ENCODE measurements at places on chromosomes 6 and 20.
A peak's percentile ranks its signal among the peaks of the same experiment; 100 is the strongest.

GRCh38 chr20:1298166-1298565 lies 30.8 kb downstream of the SDCBP2 start:
- no peak for DNase-seq

- DNase-seq: no peak
Measured at GRCh38 chr6:11953641-11954040, 58.5 kb upstream of the HIVEP1 start.

DNA sequence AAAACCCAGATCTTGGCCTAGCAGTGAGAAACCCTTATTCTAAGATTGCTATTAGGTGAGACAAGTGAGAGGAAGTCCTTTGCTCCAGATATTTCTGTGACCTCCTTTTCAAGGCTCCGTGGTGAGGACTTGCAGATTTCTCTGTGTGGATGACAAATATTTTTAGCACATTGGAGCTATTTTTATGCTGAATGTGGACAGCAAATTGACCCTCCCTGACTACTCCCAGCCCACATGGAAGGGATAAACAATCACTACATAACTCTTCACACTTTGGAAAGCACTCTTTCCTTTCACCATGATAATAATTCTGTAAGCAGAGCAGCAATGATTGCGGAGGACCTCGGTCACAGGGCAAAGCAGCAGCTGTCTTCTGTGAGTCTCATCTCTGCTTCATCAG lies 88.0 kb upstream of the ADGRF1 start:
- no peak for DNase-seq

GRCh38 chr6:125524356-125524755 lies 222.6 kb upstream of the HDDC2 start:
- peak; percentile 43 for DNase-seq

DNA sequence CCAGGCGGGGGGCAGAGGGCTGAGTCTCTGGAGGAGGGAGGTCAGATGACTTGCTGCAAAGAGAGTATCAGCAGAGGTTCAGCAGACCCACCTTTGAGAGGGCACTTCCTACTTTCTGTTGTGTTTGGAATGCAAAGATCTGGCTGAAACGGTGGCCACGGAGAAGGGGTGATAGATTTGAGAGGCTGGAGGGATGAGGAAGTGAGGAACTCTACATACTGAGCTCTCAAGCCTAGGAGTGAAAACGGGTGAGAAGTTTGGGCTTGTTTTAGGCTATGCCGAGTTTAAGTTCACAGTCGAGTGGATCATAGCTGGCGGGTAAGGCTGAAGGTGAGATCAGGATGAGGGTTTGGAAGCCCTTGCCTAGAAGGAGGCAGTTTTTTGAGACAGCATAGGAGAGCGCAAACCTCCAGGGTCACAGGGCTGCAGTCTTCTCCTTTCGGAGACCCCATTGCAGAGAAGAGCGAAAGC lies 477 bp upstream of the ITPA start:
- DNase-seq: no peak

DNA sequence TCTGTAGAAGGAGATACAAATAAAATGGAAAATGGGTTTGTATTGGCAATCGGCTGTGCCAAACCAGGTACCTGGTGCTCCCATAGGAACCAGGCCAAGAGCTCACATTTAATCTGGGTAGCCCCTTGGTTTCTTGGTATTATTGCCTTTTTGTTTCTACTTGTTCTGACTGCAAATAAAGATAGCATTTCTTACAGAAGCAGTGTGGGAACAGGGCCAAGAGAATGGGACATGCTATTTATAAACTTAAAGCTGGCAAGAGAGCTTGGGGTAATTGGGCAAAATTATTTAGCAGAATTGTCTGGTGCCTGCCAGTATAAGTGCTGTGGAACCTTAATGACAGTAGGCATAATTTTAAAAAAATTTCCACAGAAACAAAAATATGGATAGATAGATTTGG lies 113.5 kb upstream of the GLP1R start:
- no peak for DNase-seq

DNA sequence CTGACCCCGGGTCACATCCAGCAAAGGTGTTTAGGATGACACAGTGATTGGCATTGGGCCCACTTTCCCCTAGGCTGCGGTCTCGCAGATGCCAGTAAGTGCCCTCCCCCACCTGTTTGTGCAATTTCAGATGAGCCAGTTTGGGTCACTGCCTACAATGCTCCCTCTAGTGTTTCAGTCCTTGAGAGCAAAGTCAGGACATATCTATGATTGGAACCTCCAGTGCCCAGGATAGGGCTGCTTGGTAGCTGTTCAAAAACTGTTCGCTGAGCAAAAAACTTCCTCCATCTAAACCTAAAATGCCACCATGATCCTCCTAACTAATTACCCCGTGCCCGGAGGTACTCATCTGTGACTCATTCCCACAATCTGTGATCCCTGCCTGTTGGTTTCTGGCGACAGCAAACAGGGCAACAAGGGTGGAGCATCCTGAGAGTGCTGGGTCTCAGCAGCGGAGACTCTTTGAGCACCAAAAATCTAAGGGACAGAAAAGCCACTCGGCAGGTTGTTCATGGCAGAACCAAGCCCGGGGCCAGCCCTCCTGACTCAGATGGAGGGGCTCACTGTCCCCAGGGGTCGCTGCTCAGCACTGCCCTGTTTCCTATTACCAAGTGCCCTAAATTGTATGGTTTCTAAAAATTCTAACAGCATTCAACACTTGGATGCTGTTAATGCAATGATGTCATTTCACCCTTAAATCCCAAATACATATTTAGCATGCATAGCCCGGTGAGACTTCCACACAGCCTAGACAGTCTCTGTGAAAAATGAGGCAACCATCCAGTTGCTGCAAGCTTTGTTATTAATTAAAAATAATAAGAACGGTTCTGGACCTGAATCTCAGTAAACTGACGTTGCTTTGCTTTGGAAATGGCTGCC lies 5.0 kb downstream of the VSX1 start:
- DNase-seq: peak; percentile 52

GRCh38 chr20:57465943-57466342 lies 59.0 kb downstream of the CTCFL start:
- DNase-seq: no peak

DNA sequence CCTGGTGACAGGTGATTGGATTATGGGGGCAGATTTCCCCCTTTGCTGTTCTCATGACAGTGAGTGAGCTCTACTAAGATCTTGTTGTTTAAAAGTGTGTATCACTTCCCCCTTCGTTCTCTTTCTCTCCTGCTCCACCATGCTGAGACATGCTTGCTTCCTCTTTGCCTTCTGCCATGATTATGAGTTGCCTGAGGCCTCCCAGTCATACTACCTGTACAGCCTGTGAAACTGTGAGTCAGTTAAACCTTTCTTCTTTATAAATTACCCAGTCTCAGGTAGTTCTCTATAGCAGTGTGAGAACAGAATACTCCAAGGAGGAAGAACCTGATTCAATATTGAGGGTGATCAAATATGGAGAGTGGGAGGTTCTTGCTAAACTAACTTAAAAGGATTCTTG lies 724.9 kb downstream of the DOK5 start:
- DNase-seq: no peak

DNA sequence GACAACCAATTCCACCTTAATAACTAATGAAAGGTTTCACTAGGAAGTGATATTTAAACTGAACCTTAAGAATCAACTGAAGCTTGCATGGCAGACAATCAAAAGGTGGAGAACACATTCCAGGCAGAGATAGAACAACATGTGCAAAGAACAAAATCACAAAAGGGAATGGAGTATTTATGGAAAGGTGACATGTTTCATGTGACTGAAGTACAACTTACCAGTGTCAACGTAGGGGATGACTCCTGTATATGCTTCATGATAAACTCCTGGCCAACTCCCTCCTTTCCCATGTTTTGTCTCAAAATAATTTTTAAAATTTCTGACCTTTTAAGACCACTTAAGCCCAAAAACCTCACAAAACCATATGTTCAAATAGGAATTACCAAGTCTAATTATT lies 6.6 kb downstream of the PLN start:
- no peak for DNase-seq

- DNase-seq: no peak
Measured at GRCh38 chr6:138242987-138243592, 24.8 kb upstream of the PBOV1 start.

GRCh38 chr20:37852666-37853065 lies 50.3 kb upstream of the VSTM2L start:
- no peak for DNase-seq

- DNase-seq: peak; percentile 24
Measured at GRCh38 chr6:6749702-6750491, 161.4 kb downstream of the LY86 start.

- DNase-seq: no peak
Measured at GRCh38 chr20:38168791-38169589, 3.9 kb upstream of the TGM2 start.

- no peak for DNase-seq
Measured at GRCh38 chr20:17786221-17786718, 86.5 kb downstream of the BANF2 start.

Measured in globus pallidus (tissue), 1 donor.